ENCODE measurements at places on chromosomes 12 and 14.

DNA sequence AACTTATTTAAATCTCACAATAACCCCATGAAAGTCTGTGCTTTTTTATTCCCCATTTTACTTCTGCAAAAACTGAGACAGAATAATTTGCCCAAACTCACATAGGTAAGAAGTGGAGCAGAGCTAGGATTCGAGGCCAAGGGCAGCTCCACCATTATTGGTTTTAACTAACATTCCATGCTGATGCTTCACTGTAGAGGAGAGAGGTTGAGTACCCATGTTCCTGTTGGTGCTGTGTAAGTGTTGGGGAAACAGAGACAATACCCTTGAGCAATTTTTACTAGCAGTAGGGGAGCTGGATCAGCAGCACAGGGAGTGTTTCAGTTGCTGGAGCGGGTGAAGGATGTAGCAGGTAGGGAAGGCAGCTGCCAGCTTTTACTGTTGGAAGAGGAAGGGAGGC is 21.1 kb downstream of the RASSF8 start:
- DNase-seq = no peak

DNA sequence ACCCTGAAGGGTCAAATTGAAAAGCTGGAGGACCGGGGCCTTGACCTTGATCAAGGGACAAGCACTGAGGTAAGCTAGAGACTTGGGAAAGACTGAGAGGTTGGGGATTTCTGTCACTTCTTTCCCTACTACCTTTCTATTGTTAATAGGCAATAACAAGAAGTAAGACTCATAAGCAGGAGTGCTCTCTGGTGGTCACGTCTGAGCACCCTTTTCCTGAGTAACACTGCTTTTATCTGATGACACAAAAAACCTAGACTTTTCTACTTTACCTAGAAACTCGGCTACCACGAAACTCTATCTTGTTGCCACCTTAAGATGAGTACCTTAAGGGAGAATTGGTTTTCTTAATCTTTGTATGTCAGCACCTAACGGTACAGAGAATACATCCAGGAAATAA is 35.5 kb upstream of the PPFIBP1 start:
- no peak for DNase-seq

DNA sequence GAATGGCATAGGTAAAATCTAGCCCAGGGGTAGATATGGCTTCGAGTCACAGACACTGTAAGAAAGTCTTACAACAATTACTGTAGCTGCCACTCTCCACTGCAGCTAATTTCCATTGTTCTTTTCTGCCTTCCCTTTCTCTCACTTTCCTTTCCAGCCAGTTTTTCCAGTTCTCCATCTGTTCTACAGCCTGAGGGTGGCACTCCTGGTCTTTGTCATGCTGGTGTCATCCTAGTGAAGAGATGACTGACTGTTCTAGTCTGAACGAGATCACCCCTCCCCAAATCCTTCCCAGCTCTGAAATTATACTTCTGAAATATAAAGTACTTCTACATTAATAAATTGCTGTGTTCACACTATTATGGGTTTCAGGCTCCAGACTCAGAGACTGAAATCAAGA is 74.2 kb upstream of the CSRP2 start:
- DNase-seq = no peak

GRCh38 chr12:107080299-107080698 is 13.1 kb downstream of the CRY1 start:
- no peak for DNase-seq

GRCh38 chr12:12705838-12706520 is 10.0 kb upstream of the GPR19 start:
- DNase-seq = no peak

DNA sequence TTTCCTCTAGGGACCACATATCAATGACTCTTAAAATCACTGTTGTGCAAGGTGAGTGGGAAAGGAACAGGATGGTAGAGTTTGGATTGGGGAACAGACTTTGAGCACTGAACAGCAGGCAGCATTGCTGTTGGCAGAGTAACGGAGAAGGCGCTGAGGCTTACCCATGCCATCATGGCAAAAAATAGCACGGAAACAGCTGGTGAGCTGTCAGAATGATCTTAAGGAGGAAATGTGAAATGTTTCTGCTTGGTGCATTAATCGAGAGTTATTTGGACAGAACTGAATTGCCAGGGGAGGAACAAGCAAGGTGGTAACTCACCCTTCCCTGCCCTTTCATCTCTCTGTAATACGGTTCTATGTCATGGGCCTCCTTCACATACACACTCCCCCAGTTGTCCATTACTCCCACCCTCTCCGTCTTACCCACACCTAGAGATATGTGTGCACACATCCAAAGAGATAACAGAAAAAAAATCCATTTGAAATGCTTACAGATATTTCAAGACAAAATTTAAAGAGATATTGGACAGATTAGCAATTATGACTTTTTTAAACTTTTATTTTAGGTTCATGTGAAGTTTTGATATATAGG is 572.5 kb downstream of the DIO2 start:
- DNase-seq = no peak

DNA sequence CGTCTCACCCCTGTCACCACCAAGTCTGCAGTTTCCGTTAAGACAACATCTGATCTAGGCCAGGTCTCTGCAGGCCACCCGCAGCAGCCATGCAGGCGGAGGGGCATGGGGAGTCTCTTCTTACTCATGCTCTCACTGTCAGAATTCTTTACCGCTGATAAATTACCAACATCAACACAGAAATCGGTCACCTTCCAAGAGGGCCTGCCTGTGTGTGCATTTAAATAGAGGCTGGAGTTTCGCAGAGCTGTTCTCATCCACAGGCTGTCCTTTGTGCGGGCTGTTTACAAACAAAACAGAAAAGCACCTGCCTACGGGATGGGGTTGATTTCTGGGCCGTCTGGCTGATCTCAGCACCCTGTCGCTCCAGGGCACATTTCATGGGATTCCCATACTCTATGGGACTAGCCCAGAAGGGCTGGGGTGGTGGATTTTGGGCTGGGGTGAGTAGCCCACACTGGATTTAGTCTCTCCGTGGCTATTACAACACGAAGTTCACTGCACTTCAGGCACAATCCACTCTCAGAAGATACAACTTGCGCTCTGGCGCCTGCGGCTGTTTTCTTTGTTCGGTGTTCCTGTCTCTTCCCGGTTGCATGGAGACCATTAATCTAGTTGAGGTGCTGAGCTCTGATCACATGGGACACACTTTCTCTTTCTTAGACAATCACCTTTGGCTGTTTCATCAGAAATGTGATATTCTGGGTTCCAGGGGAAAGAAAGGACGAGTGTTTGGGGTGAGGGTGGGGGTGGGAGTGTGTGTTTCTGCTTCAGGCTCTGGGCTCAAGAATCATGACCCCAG is 331.1 kb downstream of the GLT1D1 start:
- no peak for DNase-seq

- DNase-seq = no peak
Measured at GRCh38 chr14:28584951-28585350, 181.6 kb upstream of the FOXG1 start.

DNA sequence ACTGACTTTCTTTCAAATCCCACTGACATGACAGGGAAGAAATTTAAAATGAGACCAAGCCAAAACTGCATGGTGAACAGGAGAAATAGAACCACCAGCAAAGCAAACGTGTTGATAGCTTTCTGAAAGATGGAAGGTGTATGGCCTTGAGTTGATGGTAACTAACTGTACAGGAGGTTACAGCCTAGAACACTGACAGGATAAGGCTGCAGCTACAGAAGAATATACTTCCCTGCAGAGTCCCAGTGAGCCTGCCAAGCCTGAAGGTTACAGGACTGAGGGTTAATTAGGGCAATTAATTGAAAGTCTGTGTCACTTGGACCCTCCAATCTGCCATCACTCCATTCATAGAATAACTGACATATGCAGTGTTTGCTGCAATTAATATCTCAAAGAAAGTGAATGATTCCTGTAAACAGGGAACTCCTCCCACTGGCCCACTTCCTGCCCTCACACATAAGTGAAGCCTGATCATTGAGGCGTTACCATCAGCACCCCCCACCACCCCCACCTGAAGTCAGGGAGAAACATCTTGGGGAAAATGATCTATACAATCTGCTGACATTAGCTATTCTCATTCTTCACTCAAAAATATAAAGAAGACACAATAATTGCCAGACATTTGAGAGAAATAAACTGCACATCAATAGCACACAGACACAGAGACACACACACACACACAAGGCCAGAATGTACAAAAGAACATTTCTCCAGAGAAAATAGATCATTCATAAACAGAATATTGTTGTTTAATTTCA is 73.4 kb downstream of the GTF2A1 start:
- DNase-seq = no peak

- DNase-seq = no peak
Measured at GRCh38 chr14:52272375-52272774, 4.9 kb downstream of the PTGDR start.

GRCh38 chr12:31118347-31119191 is 44.9 kb downstream of the DDX11 start:
- peak; percentile 19 for DNase-seq

DNA sequence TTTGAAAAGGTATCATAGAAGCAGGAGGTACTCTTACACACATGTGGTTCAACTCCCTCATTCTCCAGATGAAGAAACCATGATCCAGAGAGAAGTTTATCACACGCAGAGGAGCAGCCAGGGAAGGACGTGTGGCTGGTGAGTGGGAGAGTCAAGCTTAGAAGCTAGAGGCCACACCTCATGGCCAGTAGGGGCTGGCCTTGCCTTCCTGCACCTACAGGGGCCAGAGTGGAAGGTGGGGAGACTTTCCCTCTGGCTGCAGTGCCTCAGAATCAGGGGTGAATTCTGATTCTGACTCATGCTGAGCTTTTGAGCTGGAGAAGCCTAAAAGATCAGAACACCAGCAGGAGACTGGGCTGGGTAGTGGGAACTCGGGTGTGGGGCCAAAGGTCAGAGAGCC is 1067.9 kb downstream of the BCL11B start:
- no peak for DNase-seq

DNA sequence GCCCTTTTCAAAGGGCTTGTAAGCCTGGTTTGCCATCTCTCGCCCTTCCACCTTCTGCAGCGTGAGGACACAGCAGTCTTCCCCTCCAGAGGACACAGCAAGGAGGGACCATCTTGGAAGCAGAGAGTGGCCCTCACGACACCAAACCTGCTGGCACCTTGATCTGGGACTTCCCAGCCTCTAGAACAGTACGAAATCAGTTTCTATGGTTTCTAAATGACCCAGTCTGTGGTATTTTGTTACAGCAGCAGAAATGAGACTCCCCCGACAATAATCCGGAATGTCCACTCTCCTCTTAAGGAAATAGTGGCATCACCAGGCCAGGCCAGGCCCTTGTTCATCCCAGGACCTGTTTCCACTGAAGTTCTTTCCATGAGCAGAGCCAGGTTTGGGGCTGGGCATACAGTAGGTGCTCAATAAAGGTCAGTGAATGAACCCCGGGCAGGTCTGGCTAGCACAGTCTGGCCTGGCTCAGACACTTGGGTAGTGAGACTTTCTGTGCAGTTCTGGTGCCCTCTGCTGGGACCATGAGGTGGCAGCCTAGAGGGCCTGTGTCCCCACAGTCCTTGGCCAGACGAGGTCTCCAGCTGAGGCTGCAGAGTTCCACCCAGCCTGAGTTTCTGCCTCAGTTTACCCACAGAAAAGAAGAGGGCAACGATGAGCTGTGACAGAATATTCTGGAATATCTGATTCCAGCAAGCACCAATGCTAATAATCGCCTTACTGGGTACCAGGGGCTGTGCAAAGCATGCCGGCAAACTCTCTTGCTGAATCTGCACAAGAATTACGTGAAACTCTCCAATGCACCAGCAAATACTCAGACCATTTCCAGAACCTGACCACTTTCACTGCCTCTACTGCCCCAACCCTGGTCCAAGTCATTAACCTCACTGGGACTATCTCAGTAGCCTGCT is 14.0 kb downstream of the ABCB9 start:
- peak; percentile 65 for DNase-seq

DNA sequence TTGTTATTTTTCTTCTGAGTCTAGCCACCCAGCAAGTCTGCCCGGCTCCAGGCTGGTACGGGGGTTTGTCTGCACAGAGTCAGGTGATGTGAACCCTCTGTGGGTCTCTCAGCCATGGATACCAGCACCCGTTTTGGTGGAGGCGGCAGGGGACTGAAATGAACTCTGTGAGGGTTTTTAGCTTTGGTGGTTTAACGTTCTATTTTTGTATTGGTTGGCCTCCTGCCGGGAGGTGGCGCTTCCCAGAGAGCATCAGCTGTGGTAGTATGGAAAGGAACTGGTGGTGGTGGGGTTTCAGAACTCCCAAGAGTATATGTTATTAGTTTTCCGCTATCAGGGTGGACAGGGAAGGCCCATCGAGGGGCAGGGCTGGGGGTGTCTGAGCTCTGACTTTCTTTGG is 5.3 kb upstream of the SERPINA4 start:
- DNase-seq = no peak

DNA sequence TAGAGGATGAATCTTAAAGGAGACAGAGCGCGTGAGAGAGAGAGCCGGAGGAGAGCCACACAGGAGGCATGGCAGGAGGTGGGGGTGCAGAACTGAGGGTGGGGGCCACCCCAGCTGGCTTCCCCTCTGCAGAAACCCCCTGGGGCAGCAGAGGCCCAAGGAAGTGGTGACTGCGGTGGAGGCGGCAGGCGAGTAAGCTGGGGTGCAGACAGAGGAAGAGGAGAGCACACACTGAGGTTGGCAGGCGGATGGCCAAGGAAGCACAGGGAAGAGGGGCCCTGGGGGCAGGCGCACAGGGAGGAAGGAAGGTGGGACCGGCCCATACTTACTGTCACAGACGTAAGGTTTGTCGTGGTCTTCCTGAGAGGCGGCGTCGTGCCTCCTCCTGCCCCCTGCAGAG is 179.8 kb downstream of the DPF3 start:
- DNase-seq = no peak

GRCh38 chr14:102822311-102822863 is 45.1 kb downstream of the TRAF3 start:
- DNase-seq = no peak

GRCh38 chr12:11133816-11134215 is 628 bp downstream of the TAS2R30 start:
- DNase-seq = no peak

- no peak for DNase-seq
Measured at GRCh38 chr12:14956024-14956891, 5.1 kb downstream of the ARHGDIB start.

DNA sequence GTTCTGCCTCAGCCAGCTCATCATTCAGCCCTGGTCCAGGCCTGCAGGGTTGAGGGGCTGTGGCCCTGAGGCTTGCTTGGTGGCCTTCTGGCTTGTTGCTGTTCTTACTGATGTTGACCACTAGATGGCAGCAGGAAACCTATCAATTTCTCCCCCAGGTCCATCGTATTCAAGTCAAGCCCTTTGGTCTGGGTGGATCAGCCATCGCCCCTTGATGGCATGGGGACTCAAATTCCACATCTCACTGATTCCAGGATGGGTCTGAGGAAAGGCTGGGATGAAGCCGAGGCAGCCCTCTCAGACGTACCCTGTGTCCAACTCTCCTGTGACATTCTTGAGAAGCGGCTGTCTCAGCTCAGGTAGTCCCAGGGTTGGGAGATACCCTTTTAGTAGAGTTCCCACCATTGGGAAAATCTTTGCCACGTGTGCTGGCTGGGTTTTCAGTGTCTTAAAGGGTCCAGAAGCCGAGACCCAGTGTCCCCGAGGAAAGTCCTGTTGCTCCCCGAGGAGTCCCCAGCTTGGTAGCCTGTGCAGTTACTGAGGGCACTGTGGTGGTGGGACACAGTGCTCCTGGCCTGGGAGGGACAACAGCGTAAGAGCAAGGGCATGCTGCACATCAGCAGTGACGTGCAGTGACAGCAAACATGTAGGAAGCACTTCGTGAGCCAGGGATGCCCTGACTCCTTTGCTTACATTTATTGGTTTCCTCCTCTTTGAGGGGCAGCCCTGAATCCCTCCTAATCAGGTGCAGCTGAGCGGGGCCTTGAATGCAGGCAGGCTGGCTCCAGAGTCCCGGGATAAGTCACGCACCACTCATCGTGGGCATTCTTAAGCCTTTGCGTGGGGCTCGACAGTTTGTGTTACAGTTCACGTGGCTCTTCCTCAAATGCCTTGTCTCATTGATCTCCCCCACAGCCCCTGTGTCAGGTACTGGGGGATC is 58.6 kb downstream of the TSPAN9 start:
- peak; percentile 72 for DNase-seq
